ENCODE measurements at places on chromosomes 7 and 10.

DNA sequence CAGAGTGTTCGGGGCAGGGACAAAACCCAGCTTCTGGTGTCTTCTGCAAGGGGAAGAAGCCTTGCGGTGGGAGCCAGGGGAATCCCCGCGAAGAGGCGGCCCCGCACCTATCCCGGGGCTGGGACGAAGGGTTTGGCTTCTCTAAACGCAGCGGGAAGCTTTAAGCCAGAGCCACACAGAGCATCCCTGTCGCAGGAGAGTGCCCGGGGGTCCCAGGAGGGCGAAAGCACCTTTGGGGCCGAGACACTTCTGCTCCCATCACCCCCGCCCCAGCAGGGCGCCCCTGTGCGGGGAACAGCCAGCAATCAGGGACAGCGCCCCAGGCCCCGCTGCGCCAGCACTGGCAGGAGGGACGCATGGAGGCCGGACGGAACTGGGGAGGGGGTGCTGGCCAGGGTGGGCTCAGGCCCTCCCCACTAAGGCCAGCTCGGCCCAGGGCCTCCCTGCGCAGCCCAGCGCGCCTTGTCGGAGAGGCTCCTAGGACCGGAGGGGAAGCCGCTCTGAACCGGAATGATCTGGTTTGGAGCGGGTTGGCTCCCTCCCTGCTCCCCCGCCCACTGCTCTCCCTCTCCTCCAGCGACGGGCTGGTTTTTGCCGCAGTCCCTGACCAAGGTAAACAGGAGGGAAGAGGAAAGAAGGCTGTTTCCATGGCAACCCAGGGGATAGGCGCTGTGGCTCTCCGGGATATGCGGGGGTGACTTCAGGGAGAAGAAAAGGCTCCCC is 63.9 kb downstream of the TMEM209 start:
- no peak for DNase-seq

DNA sequence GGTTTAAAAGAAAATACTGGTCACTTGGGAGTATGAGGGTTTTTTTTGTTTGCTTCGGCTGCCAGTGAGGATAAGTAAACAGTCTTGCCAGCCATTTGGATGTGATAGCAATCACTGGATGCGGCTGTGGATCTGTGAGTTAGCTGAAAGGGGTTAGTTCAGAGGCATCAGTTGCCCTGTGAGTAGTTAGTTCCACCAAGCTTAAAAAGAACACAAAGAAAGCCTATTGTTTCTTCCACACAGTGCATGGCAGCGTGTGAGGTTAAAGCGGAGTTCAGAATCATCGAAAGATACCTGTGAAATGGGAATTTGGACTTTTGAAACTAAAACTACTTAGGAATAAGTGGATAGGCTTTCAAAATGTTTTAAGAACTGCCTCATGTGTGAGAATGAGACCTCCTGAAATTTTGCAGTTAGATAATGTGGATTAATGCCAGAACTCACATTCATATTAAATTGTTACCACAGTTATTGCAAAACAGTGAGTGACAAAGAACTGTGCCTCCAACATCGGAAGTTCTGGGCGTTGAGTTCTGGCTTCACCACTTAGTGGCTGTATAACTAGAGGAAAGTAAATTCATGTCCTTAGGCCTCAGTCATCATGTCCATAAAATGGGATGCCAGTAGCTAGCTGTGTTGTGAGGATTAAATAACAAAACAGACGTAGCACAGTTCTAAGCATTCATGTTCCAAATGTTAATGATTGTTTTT is 31.3 kb downstream of the KIAA1217 start:
- DNase-seq, result no peak

DNA sequence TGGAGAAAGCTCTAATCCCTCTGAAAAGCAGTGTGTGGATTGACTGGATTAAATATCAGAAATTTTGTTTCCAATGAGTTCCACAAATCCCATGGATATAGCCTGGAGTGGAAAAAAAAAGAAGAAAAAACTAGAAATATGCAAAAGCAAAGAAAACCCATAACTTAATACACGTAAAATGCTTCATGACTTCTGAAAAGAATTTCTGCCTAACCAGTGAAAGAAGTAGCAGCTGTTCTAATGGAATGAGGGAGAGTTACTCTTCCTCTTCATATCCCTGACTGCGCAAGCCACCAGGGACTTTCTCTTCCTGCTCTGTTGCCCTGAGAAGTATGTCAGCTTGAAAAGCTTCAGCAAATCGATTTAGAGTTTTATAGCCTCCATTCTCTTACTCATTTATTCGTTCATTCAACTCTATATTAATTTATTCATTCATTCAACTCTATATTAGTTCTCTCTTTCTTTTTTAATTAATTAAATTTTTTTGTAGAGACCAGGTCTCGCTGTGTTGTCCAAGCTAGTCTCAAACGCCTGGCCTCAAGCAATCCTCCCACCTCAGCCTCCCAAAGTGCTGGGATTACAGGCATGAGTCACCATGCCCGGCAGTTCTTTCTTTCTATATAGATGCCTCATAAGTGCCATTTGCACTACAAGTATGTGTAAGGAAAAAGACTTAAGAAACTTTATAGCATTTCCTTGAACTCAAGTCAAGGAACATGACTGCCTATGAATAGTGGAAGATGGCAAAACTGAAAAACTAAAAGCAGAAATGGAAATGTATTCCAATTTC is 447.3 kb upstream of the NRP1 start:
- DNase-seq, result no peak

- DNase-seq, result peak; percentile 62
Observed at GRCh38 chr10:70659306-70659705, 13.0 kb upstream of the ADAMTS14 start.

DNA sequence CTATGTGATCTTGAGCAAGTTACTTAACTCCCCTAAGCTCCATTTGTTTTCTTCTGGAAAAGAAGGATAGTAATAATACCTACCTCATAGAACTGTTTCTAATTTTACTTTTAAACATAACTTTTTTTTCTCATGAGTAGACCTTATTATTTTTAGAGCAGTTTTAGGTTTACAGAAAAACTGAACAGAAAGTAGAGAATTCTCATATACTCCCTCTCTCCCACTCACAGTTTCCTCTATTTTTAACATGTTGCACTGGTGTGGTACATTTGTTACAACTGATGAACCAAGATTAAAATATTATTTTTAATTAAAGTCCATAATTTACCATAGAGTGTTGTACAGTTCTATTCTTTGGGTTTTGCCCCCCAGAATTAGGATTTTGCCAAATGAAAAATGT is 221.3 kb upstream of the CSTF2T start:
- no peak for DNase-seq

GRCh38 chr7:24896031-24896501 is 83.9 kb downstream of the OSBPL3 start:
- peak; percentile 46 for DNase-seq

- DNase-seq, result no peak
Observed at GRCh38 chr10:110115784-110116520, 91.5 kb upstream of the MXI1 start.

DNA sequence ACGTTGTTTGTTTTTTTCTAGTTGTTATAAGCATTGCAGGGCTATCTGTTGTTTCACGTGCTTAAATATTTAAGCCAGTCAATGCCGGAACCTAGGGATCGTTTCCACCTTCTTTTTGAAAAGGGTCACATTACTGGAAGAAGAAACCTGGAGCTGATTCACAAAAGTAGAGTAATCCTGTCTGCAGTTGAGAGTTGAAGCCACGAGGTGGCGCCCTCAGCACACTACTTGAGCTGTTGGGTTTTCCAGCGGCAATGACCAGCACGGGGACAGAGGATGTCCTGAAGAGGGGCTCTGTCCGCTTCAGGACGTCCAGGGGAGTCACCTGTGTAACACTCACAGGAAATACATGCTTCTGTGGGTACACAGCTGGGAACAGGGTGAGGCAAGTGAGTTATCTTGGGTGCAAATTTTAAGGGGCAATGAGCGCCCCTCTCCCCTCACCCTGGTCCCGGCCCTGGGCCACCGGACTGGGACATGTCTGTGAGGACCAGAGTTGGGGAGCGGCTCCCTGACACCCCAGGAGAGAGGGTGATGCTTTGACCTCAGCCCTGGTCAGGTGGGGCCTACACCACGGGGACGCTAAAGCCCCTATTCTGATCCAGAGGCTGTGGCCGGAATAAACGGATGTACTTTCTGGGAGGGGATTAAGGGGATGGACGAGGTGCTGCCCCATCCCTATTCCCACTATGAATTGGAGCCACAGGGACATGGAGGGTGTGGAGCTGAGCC is 26.3 kb upstream of the WDFY4 start:
- peak; percentile 85 for DNase-seq

- DNase-seq, result no peak
Observed at GRCh38 chr10:88831709-88832108, 19.9 kb downstream of the ANKRD22 start.

GRCh38 chr10:4981722-4982471 is 18.7 kb downstream of the AKR1C1 start:
- DNase-seq, result peak; percentile 24

Measured in suppressor macrophage treated with lipopolysaccharide for 1 hour (primary cell).